ENCODE measurements at places on chromosomes 13 and 19. TPM values are rescaled to one million over a fixed set of nuclear protein-coding genes. Genes with fewer than 3 reads are reported as not detected.

DNA sequence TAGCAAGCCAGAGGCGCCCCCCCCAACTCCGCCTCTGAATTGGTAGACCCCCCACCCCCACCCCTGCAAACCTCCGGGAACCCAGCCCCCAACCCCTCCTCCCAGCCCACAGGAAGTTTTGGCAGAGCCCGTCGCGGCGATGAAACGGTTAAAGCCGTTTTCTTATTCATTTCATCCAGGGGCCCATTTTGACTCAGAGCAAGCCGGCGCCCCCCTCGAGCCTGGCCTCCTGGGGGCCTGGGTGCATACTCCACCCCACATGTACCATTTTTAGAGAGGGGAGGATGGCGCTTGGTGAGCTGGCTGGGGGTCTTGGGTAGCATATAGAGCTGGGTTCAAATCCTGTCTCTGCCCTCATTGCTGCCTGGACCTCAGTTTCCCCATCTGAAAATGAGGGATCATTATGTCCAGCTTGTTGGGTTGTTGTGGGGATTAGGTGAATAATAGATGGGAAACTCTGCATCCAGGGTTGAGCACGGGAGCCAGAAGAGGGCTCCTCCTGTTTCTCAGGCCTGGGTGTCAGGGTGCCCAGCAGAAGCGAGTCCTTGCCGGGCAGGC lies 7.9 kb upstream of the JUNB start:
- DNase-seq, result no peak

DNA sequence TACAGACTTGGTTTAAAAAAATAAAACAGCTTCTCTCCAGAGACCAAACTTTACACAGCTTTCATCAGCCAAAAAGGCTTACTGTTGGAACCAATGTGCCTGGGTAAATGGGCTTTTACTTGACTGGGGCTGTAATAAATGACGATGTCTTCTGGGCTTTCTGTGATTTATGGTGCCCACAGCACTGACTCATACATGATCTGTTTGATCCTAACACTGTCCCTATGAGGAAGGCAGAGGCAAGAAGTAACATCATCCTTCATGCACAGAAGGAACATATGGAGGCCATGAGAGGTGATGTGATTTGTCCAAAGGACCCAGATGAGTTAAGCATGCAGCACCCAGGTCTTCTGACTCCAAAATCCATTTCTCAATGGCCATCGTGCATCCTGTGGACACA lies 77.4 kb downstream of the DOCK9 start:
- DNase-seq, result no peak

DNA sequence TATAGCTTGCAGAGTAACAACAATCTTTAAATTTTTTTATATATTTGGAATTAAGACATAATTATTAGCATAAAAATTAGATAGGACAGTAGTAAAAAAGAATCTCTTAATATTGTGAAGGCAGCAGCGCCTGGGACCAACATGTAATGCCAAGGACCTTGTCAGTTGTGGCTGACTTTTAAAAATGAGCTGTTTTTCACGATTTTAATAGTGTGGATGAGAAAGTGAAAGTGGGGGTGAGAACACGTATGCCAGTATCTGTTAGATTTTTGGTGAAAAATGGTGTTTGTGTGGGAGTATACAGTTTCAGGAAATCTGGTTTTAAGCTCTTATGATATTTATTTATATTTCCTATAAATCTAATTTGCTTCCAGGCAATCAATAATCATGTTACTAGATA lies 125.2 kb downstream of the LMO7 start:
- DNase-seq, result no peak

GRCh38 chr19:29789007-29789406 lies 22.8 kb upstream of the CCNE1 start:
- DNase-seq, result no peak

DNA sequence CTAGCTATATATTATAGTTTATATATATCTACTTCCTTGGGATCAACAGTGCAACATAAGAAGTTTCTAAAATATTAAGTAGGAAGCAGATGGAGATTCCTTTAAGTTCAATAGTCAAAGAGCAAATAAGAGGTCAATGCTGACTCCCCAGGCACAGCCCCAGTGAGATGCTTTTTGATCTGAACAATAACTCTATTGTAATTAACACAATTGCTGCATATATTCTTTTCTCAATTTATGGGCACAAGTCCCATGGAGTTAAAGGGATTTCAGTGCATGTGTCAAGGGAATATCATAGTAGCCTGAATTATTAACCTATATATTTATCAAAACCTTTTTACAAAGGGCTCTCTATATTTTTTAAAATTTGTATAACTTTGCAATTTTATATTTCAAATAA lies 180.8 kb downstream of the SPRY2 start:
- DNase-seq, result no peak

- DNase-seq, result no peak
Observed at GRCh38 chr13:111665691-111666095, 345.3 kb downstream of the TEX29 start.

DNA sequence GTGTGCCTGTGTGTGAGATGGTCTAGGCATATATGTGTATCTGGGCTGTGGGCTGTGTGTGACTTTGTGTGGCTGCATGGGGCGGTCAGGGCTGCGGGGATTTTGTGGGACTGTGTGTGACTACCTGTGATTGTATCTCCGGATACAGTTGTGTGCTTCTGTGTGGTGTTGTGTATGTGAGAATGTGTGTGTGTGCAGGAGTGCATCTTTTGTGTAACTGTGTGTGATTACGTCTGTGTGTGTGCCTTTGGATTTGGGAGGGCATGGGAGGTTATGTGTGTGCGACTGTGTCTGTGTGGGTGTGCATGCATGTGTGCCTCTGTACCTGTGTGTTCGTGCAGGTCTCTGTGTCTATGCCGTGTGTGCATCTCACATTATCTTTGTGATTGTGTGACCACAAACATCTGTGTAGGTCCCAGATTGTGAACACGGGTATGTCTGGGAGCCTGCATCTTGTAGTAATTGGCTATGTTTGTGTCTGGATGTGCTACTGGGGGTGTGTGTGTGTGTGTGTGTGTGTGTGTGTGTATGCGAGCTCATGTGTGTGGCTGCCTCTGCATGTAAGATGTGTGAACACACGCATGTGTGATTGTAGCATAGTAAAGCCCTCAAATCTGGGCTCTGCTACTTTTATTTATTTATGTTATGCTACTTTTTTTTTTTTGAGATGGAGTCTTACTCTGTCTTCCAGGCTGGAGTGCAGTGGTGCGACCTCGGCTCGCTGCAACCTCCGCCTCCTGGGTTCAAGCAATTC lies 7.6 kb downstream of the EHD2 start:
- no peak for DNase-seq

DNA sequence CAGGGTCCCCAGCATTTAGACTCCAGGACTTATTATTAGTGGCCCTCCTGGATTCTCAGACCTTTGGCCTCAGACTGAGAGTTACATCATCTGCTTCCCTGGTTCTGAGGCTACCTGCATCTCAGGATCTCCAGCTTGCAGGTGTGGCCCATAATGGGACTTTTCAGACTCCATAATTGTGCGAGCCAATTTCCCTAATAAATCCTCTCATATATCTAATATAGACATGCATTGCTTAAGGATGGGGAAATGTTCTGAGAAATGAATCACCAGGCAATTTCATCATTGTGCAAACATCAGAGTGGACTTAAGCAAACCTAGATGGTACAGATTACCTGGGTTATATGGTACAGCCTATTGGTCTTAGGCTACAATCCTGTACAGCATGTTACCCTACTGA lies 116.5 kb upstream of the FBXL3 start:
- DNase-seq, result no peak

MEIOSIN gene
- total RNA-seq, result not detected

OR7A5 gene
- not detected for total RNA-seq

DNA sequence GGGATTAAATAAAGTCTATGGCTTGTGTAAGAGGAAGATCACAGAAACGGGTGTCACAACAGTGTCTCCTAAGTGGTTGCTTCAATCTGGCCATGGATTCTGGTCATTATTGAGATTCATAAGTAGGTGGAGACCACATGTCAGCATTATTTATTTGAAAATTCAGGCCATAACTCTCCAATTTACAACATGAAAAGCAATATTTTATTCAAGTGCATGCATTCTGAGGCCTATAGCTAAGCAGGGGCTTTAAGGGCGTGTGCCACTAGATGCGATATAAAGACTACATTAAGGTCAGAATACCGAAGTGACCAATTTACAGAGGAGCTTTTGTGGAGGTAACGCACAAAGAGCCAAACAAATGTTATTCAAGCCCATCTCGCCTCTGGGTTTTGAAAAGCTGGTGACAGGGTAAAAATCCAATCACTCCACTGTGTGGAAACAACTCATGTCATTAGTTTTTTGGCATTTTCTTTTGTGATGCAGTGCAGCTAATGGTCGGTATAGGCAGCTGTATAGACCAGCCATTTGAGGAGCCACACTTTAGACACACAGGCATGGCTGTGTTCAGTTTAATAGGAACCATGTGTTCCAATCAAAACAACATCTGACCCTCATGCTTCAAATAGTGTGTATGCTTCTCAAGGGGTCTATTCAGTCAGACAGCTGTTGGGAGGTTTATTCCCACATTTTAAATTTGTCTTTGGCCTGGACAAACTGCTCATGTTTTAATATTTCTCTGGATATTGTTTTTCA lies 123.7 kb downstream of the KL start:
- no peak for DNase-seq

GRCh38 chr19:18514800-18515682 lies 6.8 kb downstream of the ELL start:
- no peak for DNase-seq

DNA sequence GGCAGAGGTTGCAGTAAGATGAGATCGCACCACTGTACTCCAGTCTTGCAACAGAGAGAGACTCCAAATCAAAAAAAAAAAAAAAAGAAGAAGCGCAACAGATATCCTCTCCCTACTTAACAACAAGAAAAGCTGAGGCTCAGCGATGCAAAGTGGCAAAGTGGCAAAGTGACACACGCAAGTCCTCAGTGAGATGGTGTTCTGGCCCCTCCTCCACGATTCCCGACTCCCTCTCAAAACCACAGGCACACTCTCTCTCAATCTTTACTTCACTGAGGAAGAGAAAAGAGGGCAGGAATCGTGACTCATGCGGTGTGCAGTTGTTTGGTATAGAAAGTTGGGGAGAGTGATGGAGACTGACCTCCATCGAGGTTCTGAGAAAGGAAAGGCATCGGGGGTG lies 12.6 kb downstream of the FFAR2 start:
- DNase-seq, result no peak

STK24 gene
- 26.1 TPM for total RNA-seq
